ENCODE measurements at places on chromosomes 11 and 22. TPM values are rescaled to one million over a fixed set of nuclear protein-coding genes. Genes with fewer than 3 reads are reported as not detected.

Gene TYR
- not detected for total RNA-seq

DNA sequence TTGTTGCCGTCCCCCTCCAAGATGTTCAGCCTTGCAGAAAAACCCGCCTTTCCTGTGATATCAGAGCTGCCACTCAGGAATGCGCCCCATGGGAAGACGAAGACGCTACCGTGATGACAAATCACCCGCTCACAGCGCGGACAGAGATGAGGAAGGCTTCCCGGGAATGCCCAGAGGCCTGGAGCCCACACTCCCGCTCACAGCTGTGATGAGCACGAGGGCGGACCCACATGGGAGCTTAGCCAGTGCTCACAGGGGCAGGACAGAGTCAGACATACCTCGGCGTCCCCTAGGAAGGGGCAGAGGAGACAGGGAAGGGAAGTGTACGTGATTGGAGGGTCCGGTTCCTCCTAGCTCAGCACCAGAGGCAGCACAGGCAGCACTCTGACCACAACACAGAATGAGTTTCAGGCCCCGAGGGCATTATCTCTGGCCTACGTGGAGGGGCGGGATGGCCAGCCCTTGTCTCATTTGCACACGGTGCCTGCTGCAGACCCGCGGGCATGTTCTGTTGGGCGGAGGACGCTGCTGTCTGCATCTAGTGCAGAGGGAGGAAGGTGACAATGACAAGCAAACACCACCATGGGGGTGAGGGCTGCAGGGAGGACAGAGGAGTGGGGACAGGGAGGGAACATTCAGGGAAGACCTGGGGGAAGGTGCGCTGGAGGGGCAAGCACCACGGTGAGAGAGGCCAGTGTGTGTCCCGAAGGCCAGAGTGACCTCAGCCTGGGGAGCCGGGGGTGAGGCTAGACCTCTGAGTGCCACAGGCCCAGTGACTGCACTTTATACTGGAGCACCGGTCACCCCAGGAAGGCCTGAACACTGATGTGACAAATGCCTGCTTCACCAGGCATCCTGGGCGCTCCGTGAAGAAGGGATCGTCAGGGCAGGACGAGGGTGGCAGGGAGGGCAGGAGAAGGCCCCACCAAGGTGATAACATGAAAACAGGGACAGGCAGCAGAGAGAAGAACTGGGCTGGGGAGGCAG lies 79.6 kb downstream of the CELSR1 start:
- DNase-seq: no peak

DNA sequence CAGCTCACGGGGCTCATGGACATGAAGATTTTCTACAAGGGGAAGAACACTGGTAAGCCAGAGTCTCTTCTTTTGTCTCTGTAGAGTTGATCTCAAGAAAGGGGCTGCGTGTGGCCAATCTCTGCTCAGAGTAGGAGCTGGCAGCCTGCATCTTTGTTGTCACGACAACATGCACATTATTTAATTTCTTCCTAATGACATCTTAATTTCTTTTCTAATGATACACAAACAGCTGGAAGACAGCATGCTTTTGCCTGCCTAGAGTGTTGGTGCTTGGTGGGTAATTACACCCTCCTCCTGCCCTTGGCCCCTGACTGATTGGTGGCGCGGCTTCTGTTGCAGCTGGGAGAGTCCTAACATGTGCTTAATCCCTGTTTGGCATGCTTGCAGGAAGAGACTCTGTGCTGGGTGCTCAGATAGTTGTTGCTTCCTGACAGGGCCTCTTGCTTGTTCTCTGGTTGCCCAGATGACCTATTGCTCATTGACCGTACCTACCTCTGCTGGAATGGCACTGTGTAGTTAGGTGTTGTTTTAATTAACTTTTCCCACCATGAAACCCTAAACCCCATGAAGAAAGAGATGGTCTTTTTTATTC lies 106.9 kb upstream of the SORL1-AS1 start:
- no peak for DNase-seq

GRCh38 chr11:35144806-35145205 lies 5.8 kb downstream of the CD44 start:
- DNase-seq: no peak

- no peak for DNase-seq
Observed at GRCh38 chr11:84316866-84317555, 1030.8 kb upstream of the CCDC90B start.

DNA sequence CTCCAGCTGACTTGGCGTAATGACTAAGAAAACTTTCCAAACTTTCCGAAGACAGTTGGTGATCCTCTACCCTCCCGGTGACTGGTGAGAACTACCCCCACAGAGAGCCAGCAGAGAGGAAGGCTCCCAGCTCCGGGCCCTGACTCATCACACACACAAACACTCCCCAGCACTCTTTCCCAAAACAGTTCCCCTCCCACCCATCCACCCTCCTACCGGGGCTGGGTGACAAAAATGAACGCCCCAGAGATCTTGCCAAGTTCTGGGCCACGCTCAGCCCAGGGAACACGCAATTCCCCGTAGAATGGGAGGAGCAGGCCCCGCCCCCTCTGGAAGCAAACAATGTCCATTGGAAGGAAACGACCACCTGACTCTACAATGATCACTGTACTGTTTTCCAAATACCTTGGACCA lies 21.3 kb upstream of the JAM3 start:
- peak; percentile 53 for DNase-seq

- DNase-seq: no peak
Observed at GRCh38 chr22:47023871-47024270, 261.4 kb downstream of the TBC1D22A start.

DNA sequence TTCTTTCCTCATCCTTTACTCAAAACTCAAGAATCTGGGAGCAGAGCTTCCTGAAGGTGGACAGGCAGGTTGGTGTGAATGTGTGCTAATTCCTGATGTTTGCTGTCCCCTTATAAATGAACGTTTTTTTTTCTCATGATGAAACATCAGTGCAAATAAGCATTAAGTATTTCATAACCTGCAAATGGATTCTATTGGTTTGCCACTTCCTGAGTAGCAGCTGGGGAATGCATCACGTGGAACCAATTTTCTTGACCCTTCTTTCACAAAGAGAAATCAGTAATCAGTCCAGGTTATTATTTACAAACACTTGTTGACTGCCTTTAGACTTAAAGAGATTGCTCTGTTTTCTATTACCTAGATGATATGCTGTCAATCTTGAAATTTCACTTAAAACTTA lies 40.1 kb upstream of the SCN3B start:
- no peak for DNase-seq
